ENCODE measurements at places on chromosomes 6 and 20. TPM values are rescaled to one million over a fixed set of nuclear protein-coding genes. Genes with fewer than 3 reads are reported as not detected.
A peak's percentile ranks its signal among the peaks of the same experiment; 100 is the strongest.

DNA sequence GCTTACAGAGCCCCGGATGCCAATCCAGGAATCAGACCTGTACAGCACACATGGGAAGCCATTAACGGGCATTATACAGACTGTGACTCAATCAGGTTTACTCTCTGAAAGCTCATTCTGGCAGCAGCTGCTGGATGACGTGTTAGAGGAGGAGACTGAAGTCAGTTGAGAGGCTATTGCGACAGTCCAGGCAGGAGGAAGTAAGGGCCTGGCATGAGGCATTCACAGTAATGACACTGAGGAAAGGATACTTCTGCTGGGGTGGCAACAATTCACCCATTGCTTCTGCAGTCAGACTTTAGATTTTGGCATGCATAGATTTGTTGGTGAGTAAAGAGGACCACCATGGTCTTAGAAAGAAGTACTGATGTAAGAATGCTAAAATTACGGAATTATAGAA is 151.0 kb upstream of the HEY2 start:
- DNase-seq = no peak

GRCh38 chr6:85703406-85703805 is 60.7 kb upstream of the SYNCRIP start:
- DNase-seq = no peak

GRCh38 chr6:37277001-37277409 is 19.1 kb upstream of the TMEM217 start:
- no peak for DNase-seq

- no peak for DNase-seq
Observed at GRCh38 chr6:73803562-73804241, 107.7 kb downstream of the CD109 start.

DNA sequence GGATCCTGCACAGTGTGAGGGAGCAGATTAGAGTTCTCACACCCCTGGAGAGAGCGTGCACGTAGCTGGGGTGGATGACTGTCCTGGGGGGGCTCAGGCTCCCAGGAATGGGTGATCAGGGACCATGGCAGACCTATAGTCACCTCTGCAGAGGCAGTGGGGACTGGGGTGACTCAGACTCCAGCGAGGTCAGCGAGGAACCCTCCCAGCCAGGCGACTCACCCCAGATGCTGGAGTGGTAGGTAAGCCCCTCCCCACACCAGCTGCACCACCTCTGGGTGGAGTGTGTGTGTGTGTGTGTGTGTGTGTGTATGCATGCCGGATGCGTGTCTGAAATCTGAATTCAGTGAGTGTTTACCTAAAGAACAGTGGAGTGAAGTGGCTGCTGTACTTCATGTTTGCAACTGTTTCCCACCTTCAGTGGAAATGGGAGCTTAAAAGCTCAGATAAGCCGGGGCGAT is 17.4 kb upstream of the GTSF1L start:
- no peak for DNase-seq

DNA sequence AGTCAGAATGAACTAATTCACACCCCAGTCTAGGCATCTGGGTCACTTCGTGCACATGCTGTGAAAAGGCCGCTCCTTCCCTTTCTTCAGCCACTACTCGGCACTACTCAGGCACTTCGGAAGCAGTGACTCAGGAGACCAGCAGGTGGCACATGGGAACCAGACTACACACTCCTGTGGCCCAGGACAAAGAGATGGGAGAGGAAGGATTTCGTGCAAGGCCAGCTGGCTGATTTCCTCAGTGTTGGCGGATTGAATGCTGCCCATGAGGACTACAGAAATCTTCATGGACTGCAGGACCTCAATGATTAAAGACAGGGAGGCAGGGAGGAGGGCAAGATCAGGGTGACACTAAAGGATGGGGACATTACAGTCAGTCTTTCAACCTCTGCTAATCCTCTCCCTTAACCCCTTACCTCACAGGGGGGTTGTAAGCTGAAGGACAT is 117.8 kb upstream of the SPACA1 start:
- peak; percentile 60 for DNase-seq

- no peak for DNase-seq
Observed at GRCh38 chr6:22590423-22590822, 21.1 kb downstream of the HDGFL1 start.

DNA sequence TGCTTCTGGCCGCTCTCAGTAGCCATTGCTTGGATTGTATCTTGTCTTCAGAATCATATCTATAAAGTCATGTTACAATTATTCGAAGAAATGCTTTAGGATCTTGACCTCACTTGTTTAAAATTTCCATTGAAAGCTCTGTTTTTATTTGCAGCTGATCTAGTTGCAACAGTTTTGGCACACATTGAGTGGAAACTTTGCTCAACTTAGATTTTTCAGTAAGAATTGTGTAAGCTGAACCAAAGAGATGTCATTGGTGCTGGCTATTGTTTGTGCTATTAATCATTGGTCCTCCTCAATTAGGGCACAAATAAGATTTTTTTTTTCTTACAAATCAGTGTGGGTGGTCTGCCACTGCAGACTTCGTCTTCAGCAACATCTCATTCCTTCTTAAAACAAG is 649.2 kb downstream of the MMUT start:
- DNase-seq = no peak

GRCh38 chr6:160265869-160266476 is 7.4 kb upstream of the SLC22A2 start:
- no peak for DNase-seq

GRCh38 chr20:50728981-50729874 is 2.2 kb upstream of the PARD6B start:
- no peak for DNase-seq

GRCh38 chr6:82094166-82094806 is 153.3 kb downstream of the IBTK start:
- DNase-seq = no peak

DNA sequence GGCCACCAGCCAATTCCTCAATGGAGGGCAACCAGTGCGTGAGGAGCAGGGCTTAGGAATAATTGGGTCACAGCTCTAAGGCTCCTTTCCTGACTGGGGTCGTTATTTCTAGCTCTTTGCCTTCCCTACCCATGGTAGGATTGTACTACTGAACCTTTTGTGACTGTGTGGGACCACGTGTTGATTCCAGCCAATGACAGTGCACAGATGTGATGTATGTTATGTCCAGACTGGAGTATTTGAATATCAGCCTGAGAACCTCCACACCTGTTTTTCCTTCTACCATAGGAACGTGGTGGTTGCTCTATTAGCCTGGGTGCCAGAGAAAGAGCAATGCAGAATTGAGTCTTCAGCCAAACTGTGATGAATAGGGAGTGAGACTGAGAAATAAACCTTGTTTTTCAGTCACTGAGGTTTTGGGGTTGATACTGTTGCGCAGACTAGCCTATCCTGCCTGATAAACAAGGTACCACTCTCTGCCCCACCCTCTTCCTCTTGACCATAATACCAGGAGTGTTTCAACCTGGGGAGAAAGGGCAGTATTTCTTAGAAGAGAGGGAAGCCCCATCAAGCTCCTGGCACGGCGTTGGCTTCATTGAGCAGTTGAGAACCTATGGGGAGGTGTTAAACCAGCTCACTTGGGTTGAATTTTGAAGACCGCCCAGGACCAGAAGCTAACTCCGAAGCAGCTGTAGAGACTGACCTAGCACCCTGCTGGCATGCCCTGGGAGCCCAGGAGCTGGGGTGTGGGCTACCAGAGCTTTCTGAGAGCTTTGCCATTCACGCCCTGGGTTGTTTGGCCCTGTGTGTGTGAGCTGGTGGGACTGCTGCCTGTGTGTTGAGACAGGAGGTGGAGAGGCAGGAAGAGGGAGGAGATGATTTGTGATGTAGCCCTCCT is 105.5 kb upstream of the BACH2 start:
- no peak for DNase-seq

- peak; percentile 56 for DNase-seq
Observed at GRCh38 chr6:112337209-112337638, 9.9 kb upstream of the RFPL4B start.

- DNase-seq = no peak
Observed at GRCh38 chr6:44388887-44389286, 1.4 kb downstream of the CDC5L start.

DNA sequence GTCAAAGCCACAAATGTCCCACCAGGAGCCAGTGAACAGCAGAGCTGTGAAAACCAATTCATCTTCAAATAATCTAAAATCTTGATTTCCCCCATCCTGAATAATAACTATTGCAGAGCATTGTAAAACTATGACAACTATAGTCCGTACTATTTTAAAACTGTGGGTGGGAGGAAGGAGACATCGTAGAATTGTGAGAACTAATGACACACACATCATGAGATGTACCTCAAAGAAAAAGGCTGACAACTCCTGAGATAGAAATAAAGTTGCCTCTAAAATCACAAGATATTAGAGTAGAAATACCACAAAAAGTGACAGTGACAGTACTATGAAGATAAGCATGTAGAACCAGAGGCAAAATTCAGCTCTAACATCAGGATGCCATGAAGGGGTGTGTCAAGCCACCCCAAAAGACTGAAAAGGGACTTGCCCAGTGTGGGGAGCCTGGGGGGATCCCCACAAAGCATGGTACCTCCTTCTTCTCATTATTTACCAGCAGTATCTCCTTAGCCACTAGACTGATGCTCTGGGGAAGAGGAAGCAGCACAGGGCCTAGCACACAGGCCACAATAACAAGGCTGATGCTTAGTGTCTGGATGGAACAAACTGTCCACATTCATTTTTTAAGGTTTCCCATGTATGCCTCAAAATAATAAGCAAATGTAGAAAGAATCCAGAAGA is 13.4 kb downstream of the NAPB start:
- no peak for DNase-seq

- DNase-seq = no peak
Observed at GRCh38 chr20:57589728-57590484, 29.0 kb downstream of the PCK1 start.

The PNPLA1 gene
- 2.1 TPM for polyA plus RNA-seq

- no peak for DNase-seq
Observed at GRCh38 chr6:9537381-9537780, 877.5 kb downstream of the TFAP2A start.

DNA sequence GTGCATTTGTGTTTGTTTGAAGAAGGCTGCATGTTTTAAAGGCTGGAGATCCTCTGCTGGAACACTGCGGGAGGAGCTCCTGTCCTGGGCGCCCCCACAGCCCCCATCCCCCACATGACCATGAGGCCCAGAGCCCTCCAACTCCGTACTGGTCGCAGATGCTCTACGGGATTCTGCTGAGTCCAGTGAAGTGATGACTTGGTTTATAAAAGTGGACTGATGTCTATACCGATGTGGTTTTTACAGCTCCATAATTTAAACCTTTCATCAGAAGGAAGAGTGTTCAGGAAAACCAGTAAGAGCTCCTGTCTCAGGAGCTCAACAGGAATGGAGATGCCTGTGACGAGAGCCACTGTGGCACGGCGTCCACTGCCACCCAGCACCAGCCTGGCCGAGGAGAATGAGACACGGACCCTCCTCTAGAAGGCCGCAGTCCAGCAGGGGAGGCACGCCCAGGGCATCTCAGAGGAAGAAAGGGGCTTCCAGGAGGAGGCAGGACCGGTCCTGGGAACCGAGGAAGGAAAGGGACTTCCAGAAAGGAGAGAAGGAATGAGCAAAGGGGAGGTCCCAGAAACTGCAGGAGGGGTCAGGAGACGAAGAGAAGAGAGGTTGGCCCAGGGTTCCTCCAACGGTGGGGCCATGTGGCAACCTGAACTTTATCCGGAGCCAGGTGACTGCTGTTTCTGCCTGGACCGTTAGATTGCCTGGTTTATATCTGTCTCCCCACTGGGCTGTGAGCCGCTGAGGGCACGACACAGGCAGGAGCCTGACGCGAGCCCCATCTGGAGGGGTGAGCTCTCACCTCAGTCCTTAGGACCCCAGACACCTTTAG is 26.9 kb downstream of the BFSP1 start:
- DNase-seq = no peak

The KIF16B gene
- polyA plus RNA-seq = 24.9 TPM

DNA sequence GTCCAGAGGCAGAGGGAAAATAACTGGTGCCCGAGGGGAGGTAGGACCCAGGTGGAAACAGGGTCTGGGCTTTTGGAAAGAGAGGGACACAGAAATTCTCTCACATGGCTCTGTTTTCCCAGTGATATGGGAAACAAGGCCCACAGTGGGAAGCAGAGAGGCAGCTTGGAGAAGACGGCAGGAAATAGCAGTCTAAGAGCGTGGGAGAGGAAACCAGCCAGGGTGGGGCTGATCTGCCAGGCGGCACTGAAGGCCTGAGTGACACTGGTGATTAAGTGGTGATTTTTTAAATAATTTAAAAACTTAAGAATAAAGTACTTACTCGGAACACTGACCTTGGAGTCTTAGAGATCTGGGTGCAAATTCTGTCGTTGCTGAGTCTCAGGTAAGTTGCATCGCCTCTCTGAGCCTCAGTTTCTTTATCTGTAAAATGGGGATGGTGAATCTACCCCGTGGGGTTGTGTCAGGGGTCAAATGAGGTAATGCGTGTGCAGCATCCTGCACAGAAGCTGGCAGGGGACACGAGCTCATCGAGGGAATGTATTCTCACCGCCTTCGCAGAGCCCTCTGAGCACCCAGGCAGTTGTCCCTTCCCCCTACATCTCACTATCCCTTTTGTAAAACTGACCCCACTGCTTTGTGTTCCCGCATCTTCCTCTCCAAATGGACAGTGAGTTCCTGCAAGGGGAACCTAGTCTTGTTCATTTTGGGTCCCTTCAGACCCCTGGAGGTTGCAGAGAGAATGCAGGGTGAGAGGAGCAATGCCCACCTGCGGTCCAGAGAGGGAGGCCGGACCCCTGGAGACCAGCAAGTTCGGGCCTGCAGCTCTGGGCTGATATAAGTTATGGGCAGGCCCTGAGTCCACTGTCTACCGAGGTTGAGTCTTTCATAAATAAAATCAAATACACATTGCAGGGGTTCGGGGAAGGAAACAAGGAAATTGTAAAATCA is 228.6 kb upstream of the PMEPA1 start:
- no peak for DNase-seq

GRCh38 chr6:27814665-27815424 is 97.4 kb downstream of the OR2B2 start:
- peak; percentile 96 for DNase-seq

- DNase-seq = no peak
Observed at GRCh38 chr20:38664284-38664683, 60.0 kb upstream of the SLC32A1 start.

DNA sequence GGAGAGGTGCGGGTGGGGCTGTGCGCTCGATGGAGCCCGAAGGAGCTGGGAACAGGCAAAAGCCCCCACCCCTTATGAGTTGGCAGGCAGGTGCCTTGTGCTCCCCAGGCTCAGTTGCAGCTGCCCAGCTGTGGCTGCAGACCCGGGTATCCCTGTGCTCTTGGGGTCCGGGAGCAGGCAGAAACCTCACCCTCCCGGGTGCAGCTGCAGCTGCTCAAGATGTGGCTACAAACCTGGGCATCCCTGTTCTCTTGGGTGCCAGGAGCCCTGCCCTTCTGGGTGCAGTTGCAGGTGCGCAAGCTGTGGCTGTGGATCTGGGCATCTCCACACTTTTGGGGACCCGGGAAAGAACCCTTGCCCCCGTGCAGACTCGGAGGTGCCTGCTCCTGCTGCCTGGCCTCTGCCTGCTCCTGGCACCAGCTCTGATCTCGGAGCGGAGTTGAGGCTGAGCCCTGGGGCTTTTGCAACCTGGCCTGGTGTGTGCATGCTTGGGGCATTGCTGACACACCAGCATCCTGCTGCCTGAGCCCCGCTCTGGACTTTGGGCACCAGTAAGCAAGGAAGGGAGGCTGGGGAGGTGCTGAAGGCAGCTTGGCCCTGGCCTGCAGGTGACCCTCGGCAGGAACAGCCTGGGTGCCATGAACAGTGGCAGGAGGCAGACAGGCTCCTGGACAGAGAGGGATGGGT is 21.6 kb downstream of the OR2J3 start:
- DNase-seq = no peak

The SLC22A16 gene
- polyA plus RNA-seq = 0.83 TPM

The MTFR2 gene
- 3.7 TPM for polyA plus RNA-seq

- DNase-seq = no peak
Observed at GRCh38 chr20:7406671-7407070, 533.6 kb downstream of the HAO1 start.
